ENCODE measurements at places on chromosomes 1 and 21. TPM values are rescaled to one million over a fixed set of nuclear protein-coding genes. Genes with fewer than 3 reads are reported as not detected.

- H3K4me1 ChIP-seq: peaks cover 15% of the 10 kb centered on the region
- no peak overlapping the region for H3K27ac ChIP-seq
- DNase-seq: peak; percentile 75
- no peaks in the 10 kb centered on the region for H3K27me3 ChIP-seq
Measured at GRCh38 chr1:11930571-11931445, 3.7 kb upstream of the PLOD1 start.

The OLFML2B gene
- 49.9 TPM for total RNA-seq

GRCh38 chr21:35484851-35485250 lies 435.7 kb upstream of the RUNX1 start:
- no peaks in the 10 kb centered on the region for H3K27me3 ChIP-seq
- H3K4me1 ChIP-seq: no peaks in the 10 kb centered on the region
- DNase-seq: no peak
- H3K27ac ChIP-seq: no peak overlapping the region

GRCh38 chr1:167898578-167899222 lies 15.2 kb downstream of the ADCY10 start:
- no peaks in the 10 kb centered on the region for H3K36me3 ChIP-seq
- H3K27me3 ChIP-seq: no peaks in the 10 kb centered on the region
- H3K4me3 ChIP-seq: no peak overlapping the region

DNA sequence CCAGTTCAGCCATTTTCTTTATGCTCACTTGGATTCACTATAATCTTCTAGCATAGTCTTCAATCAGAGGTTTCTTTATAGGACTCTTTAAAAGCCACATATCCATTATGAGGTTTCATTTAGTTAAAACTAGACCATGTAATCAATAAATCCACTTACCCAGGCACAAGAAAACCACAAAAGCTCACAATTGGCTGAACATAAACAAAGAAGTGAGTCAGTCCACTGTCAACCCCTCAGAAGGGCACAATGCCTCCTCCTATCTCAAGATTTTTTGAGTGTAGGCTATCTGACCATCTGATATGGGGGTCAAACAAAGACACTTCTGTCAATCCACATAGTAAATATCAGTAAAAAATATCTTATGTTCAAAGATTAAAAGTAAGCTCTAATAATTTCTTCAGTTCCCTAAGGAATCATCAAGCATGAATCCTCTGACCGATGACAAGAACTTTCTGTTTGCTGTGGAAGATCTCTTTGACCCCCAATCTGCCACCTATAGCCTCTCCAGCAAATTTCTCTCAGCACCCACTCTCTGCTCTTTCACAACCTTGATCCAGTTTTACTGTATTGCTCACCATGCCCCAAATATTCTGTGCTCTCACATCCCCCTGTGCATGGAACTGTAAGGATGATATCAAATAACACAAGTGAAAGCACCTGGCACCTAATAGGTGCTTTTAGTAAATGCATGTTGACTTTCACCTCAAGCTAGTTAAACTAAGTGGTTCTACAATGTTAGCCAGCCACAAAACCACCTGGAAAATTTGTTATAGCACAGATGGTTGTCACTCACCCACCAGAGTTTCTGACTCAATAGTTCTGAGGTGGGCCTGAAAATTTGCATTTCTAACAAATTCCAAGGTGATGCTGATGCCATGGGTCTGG lies 16.7 kb downstream of the RAB3B start:
- DNase-seq: no peak
- H3K4me1 ChIP-seq: peaks cover 27% of the 10 kb centered on the region
- no peaks in the 10 kb centered on the region for H3K27me3 ChIP-seq
